ENCODE measurements at places on chromosomes 4 and X. TPM values are rescaled to one million over a fixed set of nuclear protein-coding genes. Genes with fewer than 3 reads are reported as not detected.

GRCh38 chr4:67080046-67080557 is 465.2 kb downstream of the CENPC start:
- DNase-seq, result no peak

- no peak for DNase-seq
Measured at GRCh38 chr4:4541040-4541631, 712 bp downstream of the STX18 start.

The SPP1 gene
- 254 TPM for total RNA-seq

DNA sequence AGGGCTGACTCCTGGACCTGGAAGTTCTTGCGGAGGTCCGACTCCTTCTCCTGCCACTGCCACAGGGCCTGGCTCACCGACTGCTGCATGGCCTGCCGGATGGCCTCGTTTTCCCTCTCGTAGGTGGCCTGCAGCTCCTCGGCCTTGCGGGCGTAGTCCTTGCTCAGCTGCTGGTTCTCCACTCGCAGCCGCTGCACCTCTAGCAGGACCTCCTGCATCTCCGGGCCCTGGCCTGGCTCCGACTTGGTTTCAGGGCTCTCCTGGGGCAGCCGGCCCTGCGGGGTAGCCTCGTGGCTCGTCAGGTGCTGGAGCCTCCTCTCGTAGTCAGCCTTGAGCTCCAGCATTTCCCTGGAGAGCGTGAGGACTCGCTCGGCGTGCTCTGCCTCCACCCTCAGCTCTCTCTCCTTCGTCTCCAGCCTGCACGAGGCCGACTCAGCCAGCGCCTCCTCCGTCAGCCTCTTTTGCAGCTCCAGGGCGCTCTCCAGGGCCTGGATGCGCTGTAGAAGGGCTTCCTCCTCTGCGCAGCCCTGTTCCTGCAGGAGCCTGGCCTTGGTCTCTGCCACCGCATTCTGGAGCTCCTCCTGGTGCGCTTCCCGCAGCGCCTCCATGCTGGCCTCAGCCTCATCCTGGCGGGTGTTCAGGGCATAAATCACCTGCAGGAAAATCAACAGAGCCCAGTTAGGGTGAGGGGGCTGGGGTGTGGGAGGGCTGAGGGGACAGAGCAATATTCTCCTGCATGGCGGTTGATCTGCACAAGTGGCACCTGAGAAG is 72.2 kb downstream of the FAM184B start:
- DNase-seq, result no peak

DNA sequence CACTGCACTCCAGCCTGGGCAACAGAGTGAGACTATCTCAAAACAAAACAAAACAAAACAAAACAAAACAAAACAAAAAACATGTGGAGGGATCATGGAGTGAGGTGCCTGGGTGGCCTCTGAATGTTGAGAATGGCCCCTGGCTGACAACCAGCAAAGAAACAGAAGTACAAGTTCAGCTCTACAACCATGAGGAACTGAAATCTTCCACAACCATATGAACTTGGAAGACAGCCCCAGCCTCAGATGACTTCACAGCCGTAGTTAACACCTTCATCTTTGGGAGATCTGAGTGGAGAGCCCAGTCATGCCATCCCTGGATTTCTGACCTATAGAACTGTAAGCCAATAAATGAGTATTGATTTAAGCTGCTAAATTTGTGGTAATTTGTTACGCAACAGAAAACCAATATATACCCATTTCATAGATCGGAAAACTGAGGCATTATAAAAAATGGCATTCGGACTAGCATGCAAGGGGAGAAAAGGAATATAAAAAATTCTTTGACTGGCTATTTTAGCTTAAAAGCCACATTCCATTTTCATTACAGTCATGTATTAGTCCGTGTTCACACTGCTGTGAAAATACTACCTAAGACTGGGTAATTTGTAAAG is 138.7 kb upstream of the RAPGEF2 start:
- DNase-seq, result no peak

The ADGRG4 gene
- 0.18 TPM for total RNA-seq

DNA sequence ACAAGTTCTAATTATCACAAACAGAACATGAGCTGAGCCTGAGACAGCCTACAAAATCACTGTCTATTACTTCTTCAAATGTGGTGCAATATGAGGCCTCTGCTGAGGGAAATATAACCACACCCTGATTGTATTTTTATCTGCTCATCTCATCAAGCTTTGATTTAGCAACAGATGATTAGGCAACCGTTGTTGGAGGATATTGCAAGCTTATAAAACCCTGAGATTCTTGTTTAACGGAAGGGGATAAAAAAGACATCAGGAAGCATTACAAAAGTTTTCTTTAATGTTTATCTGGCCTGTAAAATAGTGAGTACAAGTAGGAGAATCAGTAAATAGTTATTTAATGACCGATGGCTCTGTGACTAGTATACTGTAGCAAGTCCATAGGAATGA is 108.5 kb downstream of the ZNF330 start:
- no peak for DNase-seq

- no peak for DNase-seq
Measured at GRCh38 chr4:31768756-31769155, 1048.6 kb downstream of the PCDH7 start.

- no peak for DNase-seq
Measured at GRCh38 chr4:90876296-90876695, 749.1 kb downstream of the CCSER1 start.

The MCF2 gene
- total RNA-seq, result 0.31 TPM

DNA sequence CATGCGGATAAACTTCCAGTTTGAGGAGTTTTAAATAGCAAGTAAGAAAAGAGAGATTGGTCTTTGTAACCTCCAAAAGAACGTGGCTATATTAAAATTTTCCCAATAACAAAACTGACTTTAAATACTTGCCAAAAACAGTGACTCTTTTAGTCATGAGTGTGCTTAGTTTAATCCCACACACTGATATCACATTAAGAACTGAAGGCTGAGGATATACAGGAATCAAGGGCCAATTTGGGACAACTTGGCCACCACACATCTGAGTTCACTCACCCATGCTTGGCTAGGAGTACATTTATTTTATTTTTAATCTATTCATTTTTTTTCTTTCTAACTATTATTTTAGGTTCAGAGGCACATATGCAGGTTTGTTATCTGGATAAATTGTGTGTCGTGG is 110.2 kb downstream of the APBB2 start:
- no peak for DNase-seq

- DNase-seq, result no peak
Measured at GRCh38 chr4:134677209-134677814, 475.7 kb upstream of the PABPC4L start.

DNA sequence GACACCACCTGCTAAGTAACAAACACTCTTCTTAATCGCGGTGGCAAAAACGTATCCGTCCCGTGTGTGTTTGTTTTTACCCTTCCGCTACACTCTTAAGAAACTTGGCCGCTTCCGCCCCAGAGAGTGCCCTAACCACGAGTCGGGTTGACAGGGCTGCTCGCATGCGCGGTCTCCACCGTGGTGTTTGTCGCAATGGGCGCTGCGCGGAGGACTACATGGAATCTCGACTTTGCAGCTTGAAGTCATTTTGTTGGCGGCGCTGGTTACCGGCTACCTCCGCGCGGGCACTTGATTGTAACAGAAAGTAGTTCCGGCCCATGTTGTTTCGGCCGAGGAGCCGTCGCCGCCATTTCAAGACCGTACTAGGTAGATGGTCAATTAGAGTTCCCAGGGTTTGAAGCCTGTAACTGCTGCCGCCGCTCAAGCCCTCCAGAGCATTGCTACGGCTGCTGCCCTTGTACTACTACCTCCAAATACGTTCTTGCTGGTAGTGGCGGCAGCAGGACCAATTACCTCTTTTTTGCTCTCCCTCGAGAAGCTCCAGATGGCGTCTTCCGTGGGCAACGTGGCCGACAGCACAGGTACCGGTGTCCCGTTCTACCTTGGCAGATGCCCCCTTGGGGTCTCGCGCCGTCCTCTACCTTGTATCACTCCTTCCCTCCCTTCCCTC is at the start of gene OGT:
Gene OGT, plus strand, starts transcription at position 352 of the 673 bp plus-strand sequence. Its CDS starts 196 bp downstream, at position 548.
- DNase-seq, result peak; percentile 96

GRCh38 chrX:117641913-117642656 is 474.5 kb downstream of the KLHL13 start:
- no peak for DNase-seq

DNA sequence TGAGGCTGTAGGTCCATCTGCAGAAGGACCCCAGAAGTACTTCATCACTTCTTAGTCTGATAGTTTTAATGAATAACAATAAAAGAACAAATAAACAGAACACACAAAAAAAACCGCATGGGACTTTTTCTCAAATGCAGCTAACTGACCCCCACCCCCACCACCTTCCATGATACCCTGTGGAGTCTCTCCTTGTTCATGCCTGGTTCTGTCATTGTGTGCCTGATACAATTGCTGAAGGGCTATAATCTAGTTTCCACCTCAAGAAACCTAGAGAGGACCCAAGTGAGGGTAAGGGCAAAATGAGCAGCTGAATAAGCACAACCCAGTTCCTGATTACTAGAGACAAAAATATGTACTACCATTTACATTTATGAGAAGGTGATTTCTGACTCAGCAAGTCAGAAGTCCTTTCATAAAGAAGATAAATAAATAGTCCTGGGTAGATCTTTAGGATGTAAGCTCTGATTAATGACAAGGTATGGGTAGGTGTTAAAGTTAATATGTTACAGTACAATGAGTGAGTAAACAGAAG is 155.1 kb downstream of the TMA16 start:
- no peak for DNase-seq

DNA sequence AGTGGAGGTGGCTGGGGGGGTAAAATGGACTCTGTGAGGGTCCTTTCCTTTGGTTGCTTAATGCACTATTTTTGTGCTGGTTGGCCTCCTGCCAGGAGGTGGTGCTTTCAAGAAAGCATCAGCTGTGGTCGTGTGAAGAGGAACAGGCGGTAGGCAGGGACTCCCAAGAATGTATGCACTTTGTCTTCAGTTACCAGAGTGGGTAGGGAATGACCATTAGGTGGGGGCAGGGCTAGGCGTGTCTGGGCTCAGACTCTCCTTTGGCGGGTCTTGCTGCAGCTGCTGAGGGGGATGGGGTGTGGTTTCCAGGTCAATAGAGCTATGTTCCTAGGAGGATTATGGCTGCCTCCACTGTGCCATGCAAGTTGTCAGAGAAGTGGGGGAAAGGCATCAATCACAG is 509.0 kb downstream of the PCDH19 start:
- DNase-seq, result no peak

- no peak for DNase-seq
Measured at GRCh38 chr4:159545556-159545955, 442.7 kb downstream of the RAPGEF2 start.

The HELT gene
- not detected for total RNA-seq

The RAB39B gene
- 0.58 TPM for total RNA-seq

The HSFX3 gene
- total RNA-seq, result not detected

The RBMXL3 gene
- total RNA-seq, result not detected

GRCh38 chr4:115357776-115358175 is 244.4 kb upstream of the NDST4 start:
- no peak for DNase-seq

- no peak for DNase-seq
Measured at GRCh38 chr4:83285055-83285407, 433 bp upstream of the COQ2 start.

The MRPS18C gene
- total RNA-seq, result 37.0 TPM

DNA sequence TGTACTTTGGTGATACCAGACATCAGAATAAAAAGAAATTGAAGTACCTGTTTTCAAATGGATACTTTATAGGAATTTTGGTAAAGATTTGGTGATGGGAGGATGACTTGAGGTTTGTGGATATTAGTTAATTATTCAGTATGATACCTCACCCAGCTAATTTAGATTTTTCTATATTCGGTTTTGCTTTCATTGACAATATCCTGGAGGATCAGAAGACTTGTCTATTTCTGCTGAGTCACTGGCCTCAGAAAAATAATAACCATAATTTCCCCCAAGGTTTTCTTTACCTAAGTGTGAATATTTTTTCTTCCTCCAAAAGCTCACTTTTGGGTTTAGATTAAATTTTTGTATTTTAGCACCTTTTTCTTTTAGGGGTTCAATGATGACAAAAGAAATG is 100.2 kb downstream of the EGF start:
- DNase-seq, result no peak

The PNMA6F gene
- total RNA-seq, result not detected

DNA sequence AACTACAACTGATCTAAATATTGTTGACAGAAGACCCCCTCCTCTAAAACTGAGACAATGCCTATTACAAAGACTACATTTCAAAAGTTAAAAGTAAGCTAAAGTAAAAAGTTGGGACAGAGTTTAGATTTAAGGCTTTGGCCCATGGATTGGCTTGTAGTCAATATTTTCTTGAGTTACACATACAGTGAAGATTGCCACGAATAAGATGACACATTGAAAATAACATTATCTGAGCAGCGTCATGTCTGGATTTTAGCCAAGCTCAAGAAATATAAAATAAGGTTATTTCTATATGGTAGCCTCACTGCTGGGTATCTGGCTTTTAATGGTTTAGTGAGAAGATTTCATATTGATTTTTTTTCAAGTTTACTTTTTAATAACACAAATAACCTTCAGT is 266.2 kb upstream of the LDB2 start:
- no peak for DNase-seq

DNA sequence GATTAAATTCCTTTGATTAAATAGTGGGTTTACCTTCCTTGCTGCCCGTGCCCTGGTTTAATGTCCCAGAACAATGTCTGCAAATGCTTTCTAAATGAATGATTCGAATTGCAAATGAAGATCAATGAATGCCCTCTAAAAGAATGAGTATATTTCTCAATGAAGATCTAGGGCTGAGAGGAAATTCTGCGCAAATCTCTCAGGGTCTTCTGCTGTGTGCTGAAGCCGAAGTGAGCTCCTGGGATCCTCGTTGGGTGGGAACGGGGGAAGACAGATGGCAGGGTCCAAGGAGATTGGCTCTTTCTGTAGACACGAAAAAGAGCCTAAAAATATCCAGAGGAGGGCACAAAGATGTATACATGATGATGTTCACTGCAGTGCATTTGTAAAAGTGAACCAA is 224.8 kb downstream of the STIM2 start:
- no peak for DNase-seq

- DNase-seq, result no peak
Measured at GRCh38 chr4:183413234-183414200, 30.9 kb upstream of the CDKN2AIP start.
